Astrocyte (in vitro differentiated cells and primary cell): ENCODE measurements at places on chromosomes 6 and 20.

GRCh38 chr6:4814212-4814611 is 38.0 kb downstream of the CDYL start:
- no peak for DNase-seq

DNA sequence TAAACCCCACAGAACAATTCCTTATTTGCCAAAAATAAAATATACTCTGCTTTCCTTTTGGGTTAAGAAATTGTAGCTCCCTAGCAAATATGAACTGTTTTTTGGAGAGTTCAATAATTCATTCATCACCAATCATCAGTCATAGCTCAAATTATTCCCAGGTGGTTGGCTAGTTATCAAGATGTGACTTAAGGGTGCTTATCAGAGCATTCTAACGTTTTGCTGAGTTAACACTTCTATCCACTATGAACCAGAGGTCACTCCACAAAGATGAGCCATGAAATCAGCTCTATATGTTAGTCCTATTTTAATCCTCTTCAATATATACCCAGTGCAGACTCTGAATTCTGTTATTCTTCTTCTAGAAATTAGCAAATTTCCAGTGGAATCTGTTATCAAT is 379.1 kb downstream of the TENT5A start:
- no peak for DNase-seq

- peak; percentile 85 for DNase-seq
Observed at GRCh38 chr6:38567436-38567835, 72.3 kb downstream of the BTBD9 start.

- no peak for DNase-seq
Observed at GRCh38 chr6:41224800-41225199, 3.3 kb upstream of the TREML4 start.

DNA sequence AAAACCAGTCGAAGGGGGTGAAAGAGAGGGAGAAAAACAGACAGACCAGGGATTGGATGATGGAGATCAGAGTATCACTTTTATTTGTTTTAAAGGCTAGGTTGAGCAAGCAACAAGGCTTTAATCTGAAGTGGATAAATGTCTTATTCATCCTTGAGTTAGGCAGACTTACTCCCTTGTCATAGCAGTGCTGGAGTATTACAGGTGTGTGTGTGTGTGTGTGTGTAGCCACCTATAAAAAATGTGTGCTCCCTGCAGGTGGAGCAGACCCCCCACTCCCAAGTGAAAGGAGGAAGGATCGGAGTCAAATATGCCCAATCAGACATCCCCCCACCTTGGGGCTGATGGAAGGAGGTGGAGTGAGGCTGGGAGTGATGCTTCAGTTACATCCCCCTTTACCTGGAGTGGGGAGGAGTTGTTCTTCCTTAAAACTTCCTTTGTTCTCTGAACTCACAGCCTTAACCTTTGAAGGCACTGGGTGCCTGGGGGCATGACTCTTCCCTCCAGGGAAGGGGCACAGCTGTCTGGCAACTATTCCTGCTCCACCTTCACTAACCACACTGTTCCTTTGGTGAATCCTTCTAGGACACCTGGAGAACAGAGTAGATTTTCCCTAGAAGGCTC is 27.3 kb downstream of the PTK7 start:
- DNase-seq = no peak

- DNase-seq = no peak
Observed at GRCh38 chr20:64033981-64034493, 1.9 kb upstream of the C20orf204 start.

GRCh38 chr6:156789081-156789943 is 12.1 kb downstream of the ARID1B start:
- DNase-seq = no peak

DNA sequence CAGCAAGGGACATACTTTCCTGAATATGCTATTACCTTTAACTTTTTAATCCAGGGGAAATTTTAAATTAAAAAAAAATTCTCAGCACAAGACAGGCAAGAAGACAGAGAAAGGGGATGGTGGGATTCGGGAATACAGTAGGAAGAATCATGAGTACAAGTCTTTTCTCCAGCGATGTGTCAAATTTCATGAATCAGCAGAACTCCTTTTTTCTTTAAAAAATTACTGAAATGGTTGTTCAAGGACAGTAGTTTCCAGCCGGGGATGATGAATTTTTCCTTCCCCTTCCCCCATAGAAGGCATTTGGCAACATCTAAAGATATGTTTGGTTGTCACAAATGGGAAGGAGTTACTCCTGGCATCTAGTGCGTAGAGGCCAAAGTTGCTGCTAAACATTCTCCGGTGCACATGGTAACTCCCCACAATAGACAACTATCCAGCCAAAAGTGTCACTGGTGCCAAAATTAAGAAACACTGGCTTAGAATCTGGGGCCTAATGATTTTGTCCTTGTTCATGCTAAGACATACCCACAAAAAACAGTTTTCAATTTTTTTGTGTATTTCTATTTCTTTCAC is 450.2 kb downstream of the CBLN4 start:
- no peak for DNase-seq

GRCh38 chr6:107304421-107305025 is 154.8 kb downstream of the PDSS2 start:
- DNase-seq = peak; percentile 76

DNA sequence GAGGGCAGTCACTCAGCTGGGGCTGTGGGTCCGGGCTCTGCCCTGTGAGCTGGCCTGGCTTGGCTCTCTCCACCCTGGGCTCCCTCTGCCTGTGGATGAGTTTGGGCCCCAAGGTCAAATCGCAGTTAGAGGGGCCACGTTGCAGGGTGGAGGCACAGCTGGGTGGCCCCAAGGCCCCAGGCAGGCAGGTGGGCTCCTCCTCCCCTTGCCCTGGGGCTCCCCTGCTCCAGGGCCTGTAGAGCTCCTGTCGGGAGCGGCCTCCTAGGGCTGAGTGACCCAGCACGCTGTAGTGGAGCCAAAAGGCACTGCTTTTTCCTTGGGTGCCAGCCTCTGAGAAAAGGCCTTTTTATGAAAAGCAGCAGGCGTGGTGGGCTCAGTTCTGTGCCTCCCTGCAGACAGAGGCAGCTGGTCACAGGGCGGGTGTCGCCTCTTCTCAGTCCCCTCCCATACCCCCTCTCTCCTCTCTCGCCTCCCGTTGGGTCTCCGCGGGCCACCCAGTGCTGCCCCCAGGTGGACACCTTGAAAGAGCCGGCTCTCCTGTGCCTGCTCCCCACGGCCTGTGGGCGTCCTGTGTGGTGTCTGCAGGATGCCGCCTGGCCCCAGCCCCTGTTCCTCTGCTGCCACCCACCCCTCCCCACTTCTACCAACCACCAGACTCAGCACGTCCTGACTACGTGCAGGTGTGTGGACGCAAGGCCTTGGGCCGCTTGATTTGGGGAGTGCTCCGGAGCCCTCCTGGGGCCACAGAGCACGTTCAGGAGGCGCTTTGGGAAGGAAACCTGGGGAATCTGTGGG is 13.2 kb downstream of the SS18L1 start:
- DNase-seq = no peak

DNA sequence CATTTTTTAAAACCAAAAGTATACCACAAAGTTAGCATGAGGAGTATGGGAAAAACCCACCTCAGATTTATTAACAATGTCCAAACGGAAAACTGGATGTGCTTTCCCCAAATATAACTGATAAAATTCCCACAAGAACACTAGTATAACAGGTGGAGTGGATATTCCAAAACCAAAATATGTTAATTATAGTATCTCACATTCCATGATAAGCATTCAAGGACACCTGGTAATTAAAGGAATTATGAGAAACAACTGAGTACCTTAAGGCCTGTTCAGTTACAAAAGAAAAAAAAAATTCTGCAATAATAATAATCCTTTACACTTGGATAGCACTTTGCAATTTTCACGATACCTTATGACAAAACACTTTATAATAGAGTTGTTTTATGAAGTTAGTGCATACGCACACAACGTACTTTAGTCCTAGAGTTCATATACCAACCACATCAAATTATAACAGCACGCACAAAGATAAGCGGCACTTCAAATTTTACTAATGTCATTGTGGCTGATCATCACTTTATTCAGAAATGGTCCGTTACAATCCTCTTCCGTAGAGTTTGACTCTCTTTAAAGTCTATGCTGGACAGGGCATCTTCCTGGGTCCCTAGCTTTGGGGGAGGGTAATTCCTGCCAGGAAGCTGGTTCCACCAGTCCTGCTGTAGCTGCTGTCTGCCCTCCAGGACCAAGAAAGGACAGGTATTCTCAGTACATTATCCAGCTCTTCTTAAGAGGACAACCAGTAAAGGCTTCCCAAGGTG is 1.7 kb downstream of the CDK19 start:
- no peak for DNase-seq

- no peak for DNase-seq
Observed at GRCh38 chr6:162230147-162230752, 497.3 kb downstream of the PRKN start.

DNA sequence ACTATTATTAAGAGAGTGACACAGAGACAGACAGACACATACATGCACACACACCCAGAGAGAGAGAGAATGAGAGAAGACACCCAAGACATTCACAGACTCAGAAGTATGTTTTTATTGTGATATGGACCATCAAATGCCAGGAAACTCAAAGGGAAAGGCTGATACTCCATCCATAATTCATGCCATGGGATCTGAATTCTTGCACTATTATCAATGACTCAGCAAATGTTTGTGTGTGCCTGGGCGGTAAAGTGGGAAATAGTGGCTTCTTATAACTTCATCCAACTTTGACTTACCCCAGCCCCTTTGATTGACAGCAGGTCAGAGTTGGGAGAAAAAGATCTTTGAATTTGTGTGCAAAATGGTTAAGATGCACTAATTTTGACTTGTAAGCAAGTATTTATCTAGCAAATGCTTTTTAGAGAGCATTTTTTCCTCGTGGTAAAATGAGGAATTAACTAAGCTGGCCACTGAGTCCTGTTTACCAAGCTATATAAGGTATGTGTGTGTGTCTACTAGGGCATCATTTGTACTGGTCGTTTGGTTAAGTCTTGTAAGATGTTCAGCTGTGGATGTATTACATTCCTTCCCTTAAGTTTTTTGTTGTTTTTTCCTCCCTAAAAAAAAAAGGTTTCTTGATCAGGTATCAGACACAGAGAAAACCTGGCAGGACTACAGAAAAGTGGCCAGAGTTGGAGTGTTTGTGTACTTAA is 3.0 kb upstream of the CCN2 start:
- peak; percentile 79 for DNase-seq

DNA sequence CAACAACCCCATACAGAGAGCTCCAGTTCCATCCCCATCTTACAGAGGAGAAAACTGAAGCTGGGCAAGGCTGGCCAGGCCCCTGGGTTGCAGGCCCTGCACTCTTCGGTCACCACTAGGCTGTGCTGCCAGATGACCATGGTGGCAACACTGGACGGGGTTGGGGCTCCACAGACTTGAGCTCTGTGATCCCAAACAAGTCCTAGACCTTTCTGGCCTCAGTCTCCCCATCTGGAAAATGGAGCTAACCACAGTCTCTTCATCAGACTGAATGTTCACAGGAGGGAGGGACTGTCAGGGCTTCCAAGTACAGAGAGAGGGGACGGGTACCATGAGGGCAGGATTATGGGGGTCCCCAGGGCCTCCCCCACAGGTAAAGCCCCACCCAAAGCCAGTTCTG is 41.3 kb upstream of the NOL4L start:
- DNase-seq = no peak

- DNase-seq = no peak
Observed at GRCh38 chr6:43712579-43712978, 25.0 kb upstream of the MRPS18A start.

GRCh38 chr20:24483435-24484080 is 14.1 kb downstream of the SYNDIG1 start:
- no peak for DNase-seq

GRCh38 chr20:40481743-40482458 is 207.1 kb downstream of the MAFB start:
- no peak for DNase-seq

- no peak for DNase-seq
Observed at GRCh38 chr6:18034798-18035202, 47.4 kb upstream of the KIF13A start.

- DNase-seq = peak; percentile 33
Observed at GRCh38 chr6:112443179-112444065, 96.3 kb downstream of the RFPL4B start.

DNA sequence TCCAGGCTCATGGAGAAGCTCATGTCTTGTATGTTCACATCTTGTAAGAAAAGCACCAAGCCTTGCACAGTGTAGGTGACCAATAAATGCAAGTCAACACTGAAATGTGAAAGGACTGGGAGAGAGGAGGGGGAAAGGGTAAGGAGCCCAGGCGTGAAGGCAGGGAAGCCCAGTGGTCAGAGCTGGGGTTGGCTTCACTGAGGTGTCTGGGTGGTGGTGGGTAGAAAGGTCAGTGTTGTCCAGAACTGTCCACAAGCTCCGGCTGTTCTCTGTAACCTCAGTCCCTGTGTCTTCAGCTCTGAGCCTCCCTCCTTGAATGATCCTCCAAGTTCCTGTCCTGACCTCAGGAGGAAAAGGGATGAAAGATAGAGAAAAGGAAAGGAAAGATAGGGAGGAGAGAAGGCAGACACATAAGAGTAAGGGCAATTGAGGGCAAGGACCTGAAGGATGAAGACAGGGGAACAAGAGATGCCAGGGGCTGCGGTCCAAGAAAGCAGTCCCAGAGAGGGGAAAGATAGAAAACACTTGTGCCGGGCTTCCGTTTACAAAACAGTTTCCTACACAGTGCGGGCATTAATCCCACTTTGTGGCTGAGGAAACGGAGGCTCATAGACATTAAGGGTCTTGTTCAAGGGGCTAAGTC is 2.4 kb upstream of the TNXB start:
- DNase-seq = no peak

GRCh38 chr20:58459058-58459750 is 56.0 kb downstream of the APCDD1L start:
- DNase-seq = no peak
